ENCODE measurements at places on chromosomes 1 and 21. TPM values are rescaled to one million over a fixed set of nuclear protein-coding genes. Genes with fewer than 3 reads are reported as not detected.

SMIM1 gene
- total RNA-seq, result not detected

- DNase-seq, result no peak
- peaks cover 4% of the 10 kb centered on the region for H3K27me3 ChIP-seq
- no peak overlapping the region for H3K27ac ChIP-seq
These were observed 67.6 kb upstream of the BCL9 start for GRCh38 chr1:147473733-147474049.

DNA sequence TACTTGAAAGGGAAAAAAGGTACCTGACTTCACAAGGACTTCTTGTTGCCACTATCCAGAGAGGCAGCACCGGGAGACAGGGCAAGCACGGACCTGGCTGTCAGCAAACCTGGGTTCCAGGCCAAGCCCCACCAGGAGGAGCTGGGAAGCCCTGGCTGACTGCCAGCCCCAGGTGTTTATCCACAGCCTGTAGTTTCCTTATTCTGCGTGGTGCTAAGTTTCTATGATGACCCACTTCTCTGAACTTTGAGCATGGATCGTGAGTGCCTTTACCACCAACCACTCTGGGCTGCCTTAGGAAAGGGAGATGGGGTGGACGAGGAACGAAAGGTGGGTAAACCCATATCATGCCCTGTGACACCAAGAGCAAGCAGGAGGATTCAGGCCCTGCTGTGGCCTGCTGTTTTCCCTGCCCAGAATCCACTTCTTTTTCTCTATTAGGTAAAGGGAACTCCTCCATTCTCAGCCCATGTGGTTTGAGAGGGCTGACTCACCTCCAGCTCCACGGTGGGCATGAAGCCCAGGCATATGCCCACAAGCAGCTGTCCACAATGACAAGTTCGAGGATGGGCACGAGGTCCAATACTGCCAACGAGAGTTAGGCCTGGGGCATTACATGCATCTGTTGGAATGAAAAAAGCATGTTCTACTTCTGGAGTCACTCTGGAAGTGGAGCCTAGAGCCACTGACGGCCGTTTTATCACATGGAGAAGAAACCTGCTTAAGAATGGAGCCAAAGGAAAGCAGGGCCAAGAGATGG lies 20.3 kb downstream of the TSPAN2 start:
- no peak for DNase-seq
- H3K36me3 ChIP-seq, result no peaks in the 10 kb centered on the region
- no peaks in the 10 kb centered on the region for H3K27me3 ChIP-seq
- no peak overlapping the region for H3K4me3 ChIP-seq
- no peak overlapping the region for H3K27ac ChIP-seq

- no peaks in the 10 kb centered on the region for H3K36me3 ChIP-seq
- DNase-seq, result no peak
- no peak overlapping the region for H3K27ac ChIP-seq
- H3K4me3 ChIP-seq, result no peak overlapping the region
- H3K27me3 ChIP-seq, result no peaks in the 10 kb centered on the region
These were observed 491.5 kb upstream of the B3GALT2 start for GRCh38 chr1:193677874-193678273.

DNA sequence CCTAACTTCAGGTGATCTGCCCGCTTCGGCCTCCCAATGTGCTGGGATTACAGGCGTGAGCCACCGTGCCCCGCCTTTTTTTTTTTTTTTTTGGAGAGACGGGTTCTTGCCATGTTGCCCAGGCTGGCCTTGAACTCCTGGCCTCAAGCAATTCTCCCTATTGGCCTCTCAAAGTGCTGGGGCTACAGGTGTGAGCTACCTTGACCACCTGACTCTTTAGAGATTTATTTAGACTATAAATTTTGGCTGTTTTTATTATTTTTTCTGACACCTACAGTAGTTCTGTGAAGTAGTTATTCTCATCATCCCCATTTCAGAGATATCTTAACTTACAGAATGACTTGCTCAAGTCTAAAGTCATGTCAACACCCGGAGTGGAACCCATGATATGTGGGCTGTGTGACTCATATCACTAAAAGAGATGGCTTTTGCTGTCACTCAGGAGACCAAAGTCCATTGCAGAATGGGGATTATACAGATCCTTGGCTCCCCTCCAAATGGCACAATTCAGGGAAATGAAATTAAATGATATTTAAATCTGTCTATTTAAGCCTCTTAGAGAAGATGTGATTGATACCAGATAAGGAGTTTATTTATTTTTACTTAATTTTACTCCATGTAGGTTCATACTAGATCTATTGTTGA lies 93.2 kb downstream of the CTH start:
- no peak overlapping the region for H3K4me3 ChIP-seq
- peaks cover 9% of the 10 kb centered on the region for H3K27me3 ChIP-seq
- no peak for DNase-seq
- H3K4me1 ChIP-seq, result peaks cover 11% of the 10 kb centered on the region

DNA sequence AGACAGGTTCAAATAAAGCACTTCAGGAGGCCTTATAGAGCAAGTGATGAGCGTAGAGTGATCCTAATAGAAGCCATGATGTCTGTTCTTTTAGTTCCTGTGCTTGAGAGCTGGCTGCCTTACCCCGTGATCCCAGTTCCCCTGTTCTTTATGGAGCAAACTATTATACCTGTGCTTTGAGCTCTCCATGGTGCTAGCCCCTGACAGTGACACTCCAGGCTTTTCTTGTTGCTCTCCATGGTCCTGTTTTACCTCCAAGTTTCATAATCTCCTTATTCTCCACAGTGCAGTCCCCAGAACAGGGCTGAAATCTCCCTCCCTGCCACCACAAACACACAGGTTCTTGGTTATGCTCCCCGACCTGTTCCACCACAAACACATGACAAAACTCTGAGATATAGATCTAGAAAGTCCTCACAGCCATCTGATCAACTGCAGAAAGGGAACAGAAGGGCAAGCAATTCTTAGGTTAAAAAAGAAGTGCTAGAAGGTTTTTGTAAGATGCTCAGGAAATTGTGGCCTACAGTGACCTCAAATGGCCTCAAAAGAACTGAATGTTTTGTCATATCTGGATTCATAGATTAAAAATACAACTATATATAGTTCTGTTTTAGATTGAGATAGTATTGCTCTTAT lies 6.0 kb downstream of the CADM3 start:
- H3K36me3 ChIP-seq, result no peaks in the 10 kb centered on the region
- H3K27me3 ChIP-seq, result peaks cover 55% of the 10 kb centered on the region
- DNase-seq, result peak; percentile 51

- peaks cover 9% of the 10 kb centered on the region for H3K27me3 ChIP-seq
- DNase-seq, result peak; percentile 94
- peak overlapping the region; percentile 94 for H3K4me3 ChIP-seq
These were observed 10.2 kb upstream of the TNFRSF14 start for GRCh38 chr1:2545754-2546514.

GRCh38 chr1:14668538-14668937 lies 70.1 kb downstream of the KAZN start:
- no peaks in the 10 kb centered on the region for H3K36me3 ChIP-seq
- no peaks in the 10 kb centered on the region for H3K4me1 ChIP-seq

Measured in activated CD4-positive, alpha-beta memory T cell treated with anti-CD3 and anti-CD28 coated beads, Interleukin-2, amount 10 ng/mL, durations not matched to agents 7 days and 5 days (primary cell).